Heart right ventricle (tissue), 16 donors: ENCODE measurements at places on chromosomes 6 and 20. TPM values are rescaled to one million over a fixed set of nuclear protein-coding genes. Genes with fewer than 3 reads are reported as not detected.

The SOBP gene
- 9.7 TPM for polyA plus RNA-seq

The POM121L2 gene
- polyA plus RNA-seq = not detected

The ZNF341 gene
- 3.7 TPM for polyA plus RNA-seq

The GTF2H4 gene
- polyA plus RNA-seq = 15.9 TPM

The SEL1L2 gene
- polyA plus RNA-seq = 0.95 TPM

The TINAG gene
- polyA plus RNA-seq = 0.04 TPM

The OPN5 gene
- polyA plus RNA-seq = 0.15 TPM

The PAK5 gene
- not detected for polyA plus RNA-seq

The CLVS2 gene
- not detected for polyA plus RNA-seq

The MYCT1 gene
- 13.6 TPM for polyA plus RNA-seq

The C20orf204 gene
- 0.88 TPM for polyA plus RNA-seq

The LY6G6D gene
- polyA plus RNA-seq = not detected

GRCh38 chr6:105320765-105321164 lies 82.1 kb downstream of the PREP start:
- DNase-seq = no peak

GRCh38 chr20:3753098-3753497 lies 14.5 kb downstream of the ADISSP start:
- no peak for DNase-seq

DNA sequence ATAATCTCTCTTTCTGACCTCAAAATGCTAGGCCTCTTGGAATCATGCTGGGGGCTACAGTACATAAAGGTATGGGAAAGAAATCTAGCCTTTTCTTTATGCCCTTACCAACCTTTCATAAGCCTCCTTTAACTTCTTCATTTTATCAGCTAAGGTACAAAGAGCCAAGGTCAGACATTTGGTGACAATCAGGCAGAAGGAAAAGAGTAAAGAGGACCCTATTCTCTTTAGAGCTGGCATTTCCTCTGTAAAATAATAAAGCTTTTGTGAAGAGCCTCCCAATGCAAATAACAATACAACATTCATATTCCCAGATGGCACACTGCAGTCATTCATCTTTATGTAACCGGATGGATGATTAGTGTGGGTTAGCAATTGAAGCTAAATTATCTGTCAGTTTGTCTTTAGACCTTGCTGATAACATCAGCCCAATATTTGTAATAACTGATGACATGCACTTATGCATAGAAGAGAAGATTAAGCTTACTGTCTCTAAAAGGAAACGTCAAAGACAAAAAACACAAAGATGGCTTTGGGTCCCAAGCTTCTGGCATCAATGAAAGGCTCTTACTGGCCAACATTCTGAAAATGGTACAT lies 163.1 kb downstream of the IBTK start:
- DNase-seq = no peak

DNA sequence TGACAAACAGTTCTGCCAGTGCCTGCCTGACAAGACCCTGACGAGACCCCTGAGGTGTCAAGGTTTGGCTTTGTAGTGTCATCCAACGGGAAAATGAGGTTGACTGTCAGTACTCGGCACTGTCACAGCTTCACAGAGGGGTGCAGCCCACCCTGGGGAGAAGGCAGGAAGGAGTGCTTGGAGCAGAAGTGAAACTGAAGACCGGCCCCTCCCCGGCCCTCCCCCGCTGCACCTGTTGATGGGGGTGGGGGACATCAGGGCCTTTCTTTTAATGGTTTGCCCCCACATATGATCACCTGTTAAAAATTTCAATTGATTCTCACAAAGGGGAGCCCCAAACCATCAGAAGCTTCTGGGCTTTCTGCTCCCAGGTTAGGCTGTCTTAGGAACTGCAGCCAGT lies 6.8 kb downstream of the PMEPA1 start:
- DNase-seq = no peak

GRCh38 chr20:31606804-31607639 lies 1.9 kb downstream of the ID1 start:
- DNase-seq = peak; percentile 34

- DNase-seq = no peak
Measured at GRCh38 chr6:150231525-150231850, 88.6 kb downstream of the PPP1R14C start.

DNA sequence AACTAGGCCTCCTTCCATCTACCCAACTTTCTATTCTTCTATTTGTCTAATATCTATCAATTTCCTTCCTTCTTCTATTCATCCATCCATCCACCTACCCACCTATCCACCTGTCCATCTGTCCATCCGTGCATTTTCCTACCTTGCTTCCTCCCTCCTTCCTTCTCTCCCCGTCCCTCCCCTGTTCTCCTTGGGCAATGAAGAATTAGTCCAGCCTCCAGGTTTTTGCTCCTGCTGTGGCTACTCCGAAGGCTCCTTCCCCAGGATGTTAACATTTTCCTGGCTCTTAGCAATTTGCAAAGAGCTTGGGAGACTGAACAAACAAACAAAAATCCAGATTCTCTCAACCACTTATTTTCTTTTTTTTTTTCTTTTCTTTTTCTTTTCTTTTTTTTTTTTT lies 81.6 kb downstream of the KCNB1 start:
- peak; percentile 54 for DNase-seq

GRCh38 chr20:1825938-1826445 lies 69.2 kb upstream of the SIRPA start:
- no peak for DNase-seq

DNA sequence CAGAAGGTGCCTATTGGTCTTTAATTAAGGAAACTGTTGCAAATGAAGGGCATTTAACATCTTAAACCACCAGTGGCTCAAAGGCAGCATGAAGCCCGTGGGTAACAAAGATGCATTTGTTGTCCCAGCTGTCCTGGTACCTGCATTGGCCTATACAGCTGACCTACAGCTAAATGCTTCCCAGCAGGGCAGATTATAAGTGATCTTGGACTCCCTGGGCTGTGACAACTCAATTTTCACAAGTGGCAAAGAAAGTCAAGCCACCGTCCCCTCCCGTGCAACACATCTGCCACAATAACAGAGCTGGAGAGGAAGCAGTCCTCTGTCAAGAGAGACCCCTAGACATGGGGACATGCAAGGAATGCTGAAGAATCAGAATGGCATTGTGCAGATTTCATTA lies 31.5 kb upstream of the EDN3 start:
- no peak for DNase-seq

- DNase-seq = no peak
Measured at GRCh38 chr6:26525838-26526237, 12.3 kb upstream of the HMGN4 start.

DNA sequence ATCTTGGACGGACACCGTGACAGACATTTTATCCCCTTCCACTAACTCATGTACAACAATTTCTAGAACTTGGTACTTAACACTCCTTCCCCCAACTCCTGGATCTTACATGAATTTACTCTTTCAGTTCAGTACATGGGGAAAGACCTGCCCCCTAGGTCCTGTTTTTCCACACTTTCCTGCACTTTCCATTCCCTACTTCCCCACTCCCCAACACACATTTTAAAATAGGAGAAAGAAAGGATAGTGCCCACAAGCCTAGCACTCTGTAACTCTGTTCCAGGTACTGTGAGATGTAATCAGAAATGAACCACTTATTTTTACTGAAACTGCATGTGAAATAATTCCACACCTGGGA lies 1.3 kb downstream of the ADGRG6 start:
- no peak for DNase-seq

- DNase-seq = no peak
Measured at GRCh38 chr6:41900861-41901260, 5.7 kb upstream of the USP49 start.

GRCh38 chr6:21601932-21602390 lies 8.4 kb downstream of the SOX4 start:
- DNase-seq = no peak

GRCh38 chr6:158861686-158862381 lies 42.7 kb upstream of the EZR start:
- DNase-seq = no peak

- DNase-seq = no peak
Measured at GRCh38 chr6:142014515-142014914, 118.2 kb upstream of the GJE1 start.

- DNase-seq = no peak
Measured at GRCh38 chr20:20079102-20079784, 26.9 kb downstream of the CFAP61 start.

- DNase-seq = no peak
Measured at GRCh38 chr6:142685852-142686506, 259.0 kb downstream of the HIVEP2 start.

DNA sequence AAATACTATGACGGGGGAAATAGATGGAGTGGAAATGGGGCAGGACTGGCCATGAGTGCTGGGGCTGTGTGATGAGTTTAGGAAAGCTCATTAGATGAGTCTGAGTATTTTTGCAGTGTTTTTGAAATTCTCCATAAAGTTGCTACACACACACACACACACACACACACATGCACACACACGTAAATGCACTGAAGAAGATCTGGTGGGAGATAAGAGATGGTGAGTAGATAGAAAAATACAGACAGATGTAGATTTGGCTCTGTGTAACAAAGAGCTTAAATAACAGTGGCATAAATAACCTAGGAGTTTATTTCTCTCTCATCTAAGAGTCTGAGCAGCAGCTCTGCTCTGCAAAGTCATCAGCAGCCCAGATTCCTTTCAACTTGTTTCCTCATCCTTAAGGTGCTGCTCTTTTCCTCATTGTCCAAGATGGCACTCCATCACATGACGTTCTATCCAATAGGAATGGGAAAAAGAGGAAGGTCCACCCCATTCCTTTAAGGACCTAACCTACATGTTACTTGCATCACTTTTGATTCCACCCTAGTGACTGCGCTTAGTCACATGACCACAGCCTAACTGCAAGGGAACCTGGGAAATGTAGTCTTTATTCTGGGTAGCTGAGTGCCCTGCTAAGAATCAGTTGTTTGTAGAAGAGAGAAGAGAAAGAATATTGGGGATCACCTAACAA lies 76.4 kb downstream of the EYA2 start:
- DNase-seq = no peak

DNA sequence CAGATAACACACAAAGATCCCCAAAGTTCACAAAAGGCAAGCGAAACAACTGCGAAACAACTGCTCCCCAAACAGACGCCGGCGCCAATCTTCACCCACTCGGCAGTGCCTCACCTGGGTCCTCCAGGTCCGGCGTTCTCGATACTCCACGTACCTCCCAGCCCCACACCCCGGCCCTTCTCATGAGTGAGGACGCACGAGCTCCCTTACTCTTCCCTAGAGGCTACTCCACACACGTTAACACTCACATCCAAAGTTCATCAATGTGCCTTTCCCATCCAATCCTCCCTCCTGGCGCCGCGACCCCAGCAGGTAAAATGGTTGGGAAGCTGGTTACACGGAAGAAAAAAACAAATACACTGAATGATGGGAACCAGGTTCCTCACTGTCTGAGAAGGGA lies 77.0 kb downstream of the TAF4 start:
- no peak for DNase-seq

DNA sequence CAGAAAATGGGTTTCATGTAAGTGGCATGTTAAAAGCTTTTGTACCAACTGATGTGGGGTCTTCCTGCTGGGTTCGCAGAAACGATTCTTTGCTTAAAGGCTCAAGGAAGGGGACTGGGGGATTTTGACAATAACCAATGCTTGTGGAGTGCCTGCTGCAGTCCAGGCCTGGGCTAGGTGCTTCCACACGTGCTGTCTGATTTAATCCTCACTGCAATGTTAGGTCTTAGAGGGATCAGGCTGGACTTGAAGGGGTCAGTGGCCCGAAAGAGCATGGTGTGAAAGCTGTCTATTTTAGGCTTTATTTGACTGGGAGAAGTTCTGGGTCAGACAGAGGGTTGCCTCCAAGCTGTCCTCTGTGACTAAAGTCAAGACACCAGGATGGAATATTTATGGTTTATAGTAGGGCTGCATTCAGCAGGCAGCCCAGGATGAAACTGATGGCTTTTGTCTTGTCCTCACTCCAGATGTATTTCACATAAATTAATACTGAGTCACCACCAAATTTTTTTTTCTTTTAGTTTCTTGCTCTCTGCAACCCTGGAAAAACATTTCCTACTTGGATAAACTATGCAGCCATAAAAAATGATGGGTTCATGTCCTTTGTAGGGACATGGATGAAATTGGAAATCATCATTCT lies 219.1 kb downstream of the ZMYND8 start:
- no peak for DNase-seq

DNA sequence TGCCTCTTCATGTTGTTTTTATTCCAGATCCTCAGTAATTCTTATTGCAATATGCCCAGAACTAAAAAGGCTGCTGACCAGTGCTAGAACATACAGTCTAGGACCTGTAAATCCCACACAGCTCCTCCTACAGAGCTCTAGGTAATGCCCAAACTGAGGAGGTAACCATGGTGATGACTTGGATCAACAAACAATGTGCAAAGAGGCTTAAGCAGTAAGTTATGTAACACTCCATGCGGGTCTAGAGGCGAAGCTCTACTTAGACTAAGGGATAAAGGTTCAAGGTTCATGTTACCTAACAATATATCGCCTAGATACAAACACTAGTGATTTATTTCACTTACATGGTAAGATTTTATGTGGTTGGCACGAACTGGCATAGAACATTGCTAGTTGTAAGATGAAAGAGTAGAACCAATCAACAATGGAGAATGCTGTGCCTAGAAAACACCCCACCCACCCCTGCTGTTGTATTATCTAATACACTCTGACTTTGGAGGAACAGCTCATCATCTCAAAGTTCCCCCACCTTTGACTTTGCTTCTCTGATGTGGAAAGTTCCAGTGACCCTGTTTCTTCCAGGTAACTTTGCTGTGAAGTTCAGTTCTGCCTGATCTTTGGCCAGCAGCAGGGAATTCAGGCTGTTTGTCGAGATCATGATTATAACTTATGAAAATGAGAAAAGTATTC lies 242.4 kb downstream of the ALDH8A1 start:
- DNase-seq = no peak

DNA sequence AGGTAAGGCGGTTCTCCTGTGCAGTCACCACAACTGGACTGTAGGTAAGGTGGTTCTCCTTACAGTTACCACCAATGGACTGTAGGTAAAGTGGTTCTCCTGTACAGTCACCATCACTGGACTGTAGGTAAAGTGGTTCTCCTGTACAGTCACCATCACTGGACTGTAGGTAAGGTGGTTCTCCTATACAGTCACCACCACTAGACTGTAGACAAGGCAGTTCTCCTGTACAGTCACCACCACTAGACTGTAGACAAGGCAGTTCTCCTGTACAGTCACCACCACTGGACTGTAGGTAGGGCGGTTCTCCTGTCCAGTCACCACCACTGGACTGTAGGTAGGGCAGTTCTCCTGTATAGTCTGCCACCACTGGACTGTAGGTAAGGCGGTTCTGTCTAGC lies 212.3 kb downstream of the TFAP2A start:
- no peak for DNase-seq

DNA sequence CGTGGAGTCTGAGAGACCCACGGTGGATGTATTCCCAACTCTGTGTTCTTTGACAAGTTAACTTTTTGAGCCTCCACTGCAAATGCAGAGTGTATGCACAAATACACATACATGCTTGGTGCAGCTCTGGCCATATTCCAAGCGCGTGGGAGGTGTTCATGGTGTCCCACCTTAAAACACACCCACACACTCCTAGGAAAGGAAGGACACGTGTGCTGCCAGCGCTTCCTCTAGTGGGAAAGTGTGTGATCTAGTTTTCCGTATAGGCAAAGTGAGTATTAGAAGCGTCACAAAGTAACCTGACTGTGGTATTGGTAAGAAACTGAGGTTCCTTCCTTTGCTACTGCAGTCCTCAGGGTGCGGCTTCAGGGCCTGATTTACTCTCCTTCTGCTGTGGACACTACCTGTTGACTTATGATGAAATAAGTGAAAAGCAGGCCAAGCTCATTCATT lies 36.0 kb upstream of the MPC1 start:
- no peak for DNase-seq

GRCh38 chr20:56426026-56426425 lies 14.0 kb downstream of the CASS4 start:
- no peak for DNase-seq
